ENCODE measurements at places on chromosomes 16 and 17. TPM values are rescaled to one million over a fixed set of nuclear protein-coding genes. Genes with fewer than 3 reads are reported as not detected.

- no peak for DNase-seq
Measured at GRCh38 chr17:78766743-78767294, 15.3 kb downstream of the CYTH1 start.

- DNase-seq, result no peak
Measured at GRCh38 chr16:78237841-78238240, 138.4 kb downstream of the WWOX start.

DNA sequence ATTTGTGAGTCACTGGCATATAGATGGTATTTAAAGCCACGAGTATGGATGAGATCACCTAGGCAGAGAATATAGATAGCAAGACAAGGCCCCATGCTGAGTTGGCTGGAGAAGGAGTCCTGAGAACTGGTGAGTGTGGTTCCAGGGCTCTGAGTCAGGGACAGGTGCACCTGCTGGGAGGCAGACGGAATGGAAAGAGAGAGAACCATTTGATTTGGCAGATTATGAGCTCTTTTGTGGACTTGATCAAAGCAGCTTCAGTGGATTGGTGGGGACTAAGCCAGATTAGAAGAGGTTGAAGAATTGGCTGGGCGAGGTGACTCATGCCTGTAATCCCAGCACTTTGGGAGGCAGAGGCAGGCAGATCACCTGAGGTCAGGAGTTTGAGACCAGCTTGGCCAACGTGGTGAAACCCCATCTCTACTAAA lies 4.3 kb upstream of the C16orf92 start:
- no peak for DNase-seq

SLC25A10 gene
- total RNA-seq, result 61.8 TPM

PYCARD gene
- total RNA-seq, result 8.9 TPM
